Stimulated activated CD4-positive, alpha-beta T cell treated with anti-CD3 and anti-CD28 coated beads, Interleukin-1b, Interleukin-23, amount 100 ng/mL, for 24 hours (primary cell): ENCODE measurements at places on chromosomes 6 and 20.

DNA sequence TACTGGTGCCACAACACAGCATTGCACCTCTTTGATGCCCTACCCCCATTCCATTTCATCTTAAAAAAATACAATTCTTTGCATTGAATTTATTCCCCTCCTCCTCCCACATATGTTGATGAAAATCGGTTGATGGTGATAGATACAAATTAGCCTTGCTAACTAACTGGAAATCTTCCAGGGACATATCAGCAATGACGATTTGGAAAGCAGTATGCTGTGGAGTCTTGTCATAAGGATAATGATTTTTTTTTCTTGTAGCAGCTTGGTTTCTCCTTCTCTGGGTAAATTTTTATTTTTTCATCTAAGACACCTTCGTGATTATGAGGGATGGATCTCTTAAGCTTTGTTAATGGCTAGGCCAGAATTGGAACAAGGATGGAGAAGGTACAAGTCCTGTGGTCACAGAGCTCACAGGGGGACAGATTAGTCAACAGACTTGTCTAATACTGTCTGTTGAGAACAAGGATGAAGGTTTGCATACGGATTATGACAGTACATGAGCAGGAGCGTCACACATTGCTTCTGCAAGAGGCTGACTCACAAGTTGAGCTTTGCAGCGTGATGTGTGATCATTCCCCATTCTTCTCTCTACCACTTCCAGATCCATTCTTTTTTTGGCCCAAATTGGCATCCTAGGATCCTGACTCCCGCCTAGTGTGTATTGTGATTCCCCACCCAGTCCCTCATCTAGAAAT lies 233.1 kb upstream of the FERMT1 start:
- DNase-seq: no peak

GRCh38 chr6:25014791-25015560 lies 79.2 kb upstream of the RIPOR2 start:
- DNase-seq: no peak

DNA sequence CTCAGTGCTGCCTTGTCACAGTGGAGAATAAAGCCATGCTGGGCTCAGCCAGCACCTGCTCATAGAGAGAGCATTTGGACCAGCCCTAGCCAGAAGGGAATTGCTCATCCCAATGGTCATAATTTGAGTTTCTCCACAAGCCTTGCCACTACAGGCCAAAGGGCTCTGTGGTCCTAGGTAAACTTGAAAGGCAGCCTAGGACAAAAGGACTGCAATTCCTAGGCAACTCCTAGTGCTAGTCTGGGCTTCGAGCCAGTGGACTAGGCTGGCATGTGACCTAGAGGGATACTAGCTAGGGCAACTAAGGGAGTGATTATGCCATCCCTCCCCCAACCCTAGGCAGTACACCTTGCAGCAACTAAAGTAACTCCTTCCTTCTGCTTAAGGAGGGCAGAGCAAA lies 516.2 kb downstream of the BCKDHB start:
- DNase-seq: no peak

DNA sequence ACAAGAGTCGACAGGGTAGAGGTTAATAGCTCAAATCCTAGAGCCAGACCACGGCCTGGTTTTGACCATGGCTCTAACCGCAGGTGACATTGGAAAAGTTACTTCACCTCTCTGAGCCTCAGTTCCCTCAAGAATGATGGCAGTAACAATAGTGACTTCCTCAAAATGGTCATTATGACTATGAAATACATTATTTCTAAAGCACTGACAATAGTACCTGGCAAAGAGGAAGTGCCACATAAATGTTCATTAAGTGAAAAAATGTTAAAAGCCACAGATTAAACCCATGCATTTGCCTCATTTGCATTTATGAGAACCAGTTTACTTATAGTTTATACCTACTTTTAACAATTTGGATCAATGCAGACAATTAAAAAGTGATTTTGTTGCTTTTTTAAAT lies 12.3 kb downstream of the BTBD3 start:
- DNase-seq: no peak

GRCh38 chr20:63708301-63709148 lies 686 bp downstream of the ZGPAT start:
- DNase-seq: no peak

GRCh38 chr6:146258206-146258605 lies 229.3 kb downstream of the GRM1 start:
- DNase-seq: no peak

GRCh38 chr6:29999416-29999815 lies 57.1 kb downstream of the HLA-A start:
- DNase-seq: no peak

GRCh38 chr6:22146931-22147701 lies 149.7 kb downstream of the PRL start:
- no peak for DNase-seq

- DNase-seq: no peak
These were observed 481 bp downstream of the ZNF133 start for GRCh38 chr20:18288749-18289267.

DNA sequence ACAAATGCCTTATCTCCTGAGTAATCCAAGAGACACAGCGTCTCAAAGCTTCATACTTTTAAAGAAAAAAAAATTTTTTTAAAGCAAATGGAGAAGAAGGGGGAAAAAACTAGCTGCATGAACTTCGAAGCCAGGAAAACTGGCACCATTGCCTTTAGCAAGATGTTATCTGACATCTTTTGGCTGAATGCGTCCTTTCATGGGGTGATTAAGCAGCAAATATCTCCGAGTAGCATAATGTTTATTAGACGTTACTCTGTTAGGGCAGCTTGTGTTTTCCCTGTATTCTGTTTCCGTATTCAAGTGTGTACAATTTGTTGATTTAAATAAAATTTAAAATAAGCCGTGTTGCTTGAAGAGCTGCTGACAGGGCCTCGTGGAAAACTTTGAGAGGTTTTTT lies 76.5 kb upstream of the TSHZ2 start:
- DNase-seq: no peak

GRCh38 chr20:14555676-14556075 lies 218.3 kb upstream of the FLRT3 start:
- no peak for DNase-seq

- DNase-seq: no peak
These were observed 86.0 kb downstream of the PTPN1 start for GRCh38 chr20:50595988-50596693.

- DNase-seq: no peak
These were observed 302.8 kb upstream of the JARID2 start for GRCh38 chr6:14943116-14943515.

DNA sequence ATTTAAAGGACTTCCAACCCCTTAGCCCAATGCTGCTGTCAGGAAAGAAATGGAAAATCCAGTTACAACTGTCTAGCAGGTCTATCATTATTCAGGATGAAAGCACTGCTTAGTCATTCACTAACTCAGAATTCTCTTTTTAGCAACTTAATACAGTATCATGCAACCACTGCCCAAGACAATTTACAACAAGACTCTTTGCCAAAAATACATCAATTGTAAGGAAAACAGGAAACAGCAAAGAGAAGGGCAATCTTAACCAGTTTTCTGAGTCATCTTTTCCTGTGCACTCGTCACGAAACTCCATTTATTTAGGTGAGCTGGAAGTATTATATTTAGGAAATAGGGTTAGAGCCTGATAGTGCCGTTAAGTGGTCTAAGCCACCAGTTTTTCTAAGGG lies 1197.7 kb upstream of the CITED2 start:
- no peak for DNase-seq

DNA sequence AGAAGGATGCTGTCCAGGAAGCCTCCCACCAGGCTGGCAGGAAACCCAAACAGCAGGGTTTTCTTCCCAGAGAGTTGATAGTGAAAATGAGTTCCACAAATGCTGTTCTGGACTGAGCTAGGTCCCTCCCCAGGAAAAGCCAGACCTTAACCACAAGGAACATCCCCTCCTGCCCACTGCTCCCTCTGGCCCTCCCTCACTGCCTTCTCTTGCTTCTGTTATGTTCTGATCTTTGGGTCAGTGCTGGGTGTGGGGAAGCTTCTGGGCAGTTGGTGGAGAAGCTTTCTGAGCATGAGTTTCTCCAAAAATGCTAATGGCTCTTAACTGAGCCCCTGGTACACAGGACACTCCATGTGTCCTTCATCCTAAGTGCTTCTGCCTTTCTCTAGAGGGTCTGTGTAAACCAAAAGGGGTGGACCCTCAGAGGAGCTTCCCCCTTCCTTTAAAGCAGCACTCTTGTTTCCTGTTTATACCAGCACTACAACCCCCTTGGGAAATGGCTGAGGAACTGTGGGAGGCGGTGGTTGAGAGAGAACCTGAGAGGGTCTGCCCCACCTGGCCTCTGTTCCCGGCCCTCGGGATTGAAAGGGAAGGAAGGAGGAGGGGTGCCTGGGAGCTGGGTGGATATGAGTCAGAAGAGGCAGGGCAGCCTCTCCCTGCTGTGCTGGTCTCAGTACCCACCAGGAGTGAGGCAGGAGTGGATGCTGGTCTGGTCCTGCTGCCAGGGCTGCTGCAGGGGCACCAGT lies 42.0 kb downstream of the CDS2 start:
- no peak for DNase-seq

DNA sequence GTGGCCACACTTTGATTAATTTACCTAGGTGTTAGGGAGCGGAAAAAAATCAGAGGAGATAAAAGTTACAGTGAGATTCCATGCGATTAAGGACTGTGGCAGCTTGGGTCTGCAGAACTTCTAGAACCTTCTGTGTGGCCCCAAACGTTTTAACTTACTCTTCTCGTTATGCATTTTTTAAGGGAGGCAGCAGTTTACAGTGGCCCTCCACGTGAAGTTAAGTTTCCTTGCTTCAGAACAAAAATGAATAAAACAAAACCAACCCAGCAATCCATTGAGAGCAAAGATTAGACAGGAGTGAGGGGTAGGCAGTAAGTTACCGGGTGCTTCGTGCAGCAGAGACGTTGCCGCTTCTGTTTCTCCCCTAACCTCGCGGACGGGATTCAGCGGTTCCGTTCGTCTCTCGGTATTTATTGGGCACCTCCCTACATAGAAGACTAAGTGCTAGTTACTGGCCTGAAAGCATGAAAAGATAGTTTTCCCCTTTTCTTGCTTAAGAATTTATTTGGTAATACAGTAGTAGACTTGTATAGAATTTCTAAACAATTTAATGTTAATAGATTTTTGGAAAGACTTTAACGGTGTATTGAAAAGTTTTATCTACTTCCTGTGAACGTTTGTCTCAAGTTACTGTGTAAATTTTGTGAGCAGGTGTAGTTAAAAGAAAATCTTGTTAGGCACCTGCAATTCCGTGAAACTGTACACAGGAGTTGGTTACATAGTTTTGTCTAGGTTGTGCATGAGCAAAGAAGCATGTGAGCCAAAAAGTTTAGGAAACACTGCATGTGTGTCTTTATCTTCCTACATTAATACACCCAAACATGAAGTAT lies 1.1 kb downstream of the BAG2 start:
- DNase-seq: no peak

- DNase-seq: no peak
These were observed 158.9 kb upstream of the RIN2 start for GRCh38 chr20:19599200-19599599.

- no peak for DNase-seq
These were observed 142.1 kb downstream of the PXDC1 start for GRCh38 chr6:3609388-3609787.

- no peak for DNase-seq
These were observed 514.0 kb upstream of the BTBD3 start for GRCh38 chr20:11403711-11404110.

GRCh38 chr20:37081717-37082289 lies 14.0 kb downstream of the RBL1 start:
- DNase-seq: no peak

DNA sequence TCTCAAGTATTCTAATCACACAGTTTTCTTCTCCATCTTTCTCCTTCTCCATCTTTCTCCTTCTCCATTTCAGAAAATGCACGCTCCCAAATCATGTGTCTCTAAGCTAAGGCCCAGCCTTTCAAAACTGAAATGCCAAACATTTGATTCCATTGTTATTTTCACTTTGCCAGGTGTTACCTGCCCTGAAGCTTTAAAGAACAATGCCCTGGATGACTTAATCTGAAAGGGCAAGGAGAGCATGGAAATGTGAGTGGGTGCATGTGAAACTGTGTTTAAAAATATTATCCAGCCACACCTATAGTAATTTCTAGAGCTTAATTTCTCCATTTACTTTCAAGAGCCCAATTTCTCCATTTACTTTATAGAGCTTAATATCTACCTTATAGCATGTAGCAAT lies 42.4 kb upstream of the GCLC start:
- no peak for DNase-seq

GRCh38 chr6:147166360-147166944 lies 37.8 kb upstream of the STXBP5 start:
- DNase-seq: no peak
